Fibroblast of mammary gland (primary cell): ENCODE measurements at places on chromosomes 4 and X.

DNA sequence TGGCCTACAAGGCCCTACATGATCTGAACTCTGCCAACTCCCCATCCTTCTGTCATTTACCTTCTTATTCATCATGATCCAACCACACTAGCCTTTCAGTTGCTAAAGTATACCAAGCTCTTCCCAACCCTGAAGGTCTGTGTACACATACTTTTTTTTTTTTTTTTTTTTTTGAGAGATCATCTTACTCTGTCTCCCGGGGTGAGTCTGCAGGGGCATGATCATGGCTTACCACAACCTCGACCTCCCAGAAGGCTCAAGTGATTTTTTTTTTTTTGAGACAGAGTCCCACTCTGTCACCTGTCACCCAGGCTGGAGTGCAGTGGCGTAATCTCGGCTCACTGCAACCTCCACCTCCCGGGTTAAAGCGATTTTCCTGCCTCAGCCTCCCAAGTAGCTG lies 5.9 kb upstream of the UTP14A start:
- no peak for DNase-seq

DNA sequence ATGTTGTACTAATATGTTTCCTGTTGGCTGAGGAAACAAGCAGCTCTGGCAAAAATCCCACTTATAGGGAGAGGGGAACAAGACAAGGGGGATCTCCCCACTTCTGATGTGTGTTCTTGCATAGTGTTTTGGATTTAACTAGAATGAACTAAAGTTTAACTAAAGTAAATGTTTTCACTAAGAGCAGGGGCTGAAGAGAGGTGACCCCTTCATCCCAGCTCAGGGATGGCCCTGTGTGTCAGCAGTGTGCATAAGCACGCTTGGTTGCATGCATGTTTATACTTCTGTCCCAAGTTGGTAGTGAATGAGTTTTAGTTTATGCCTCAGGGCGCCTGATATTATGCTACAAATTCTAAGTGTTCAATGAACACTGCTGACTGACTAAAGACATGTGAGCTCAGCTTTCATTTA lies 169.4 kb downstream of the MGST2 start:
- DNase-seq, result no peak

- DNase-seq, result no peak
These were observed 14.2 kb upstream of the ADD1 start for GRCh38 chr4:2829321-2829932.

GRCh38 chr4:10032625-10033024 lies 11.3 kb upstream of the SLC2A9 start:
- DNase-seq, result peak; percentile 84

DNA sequence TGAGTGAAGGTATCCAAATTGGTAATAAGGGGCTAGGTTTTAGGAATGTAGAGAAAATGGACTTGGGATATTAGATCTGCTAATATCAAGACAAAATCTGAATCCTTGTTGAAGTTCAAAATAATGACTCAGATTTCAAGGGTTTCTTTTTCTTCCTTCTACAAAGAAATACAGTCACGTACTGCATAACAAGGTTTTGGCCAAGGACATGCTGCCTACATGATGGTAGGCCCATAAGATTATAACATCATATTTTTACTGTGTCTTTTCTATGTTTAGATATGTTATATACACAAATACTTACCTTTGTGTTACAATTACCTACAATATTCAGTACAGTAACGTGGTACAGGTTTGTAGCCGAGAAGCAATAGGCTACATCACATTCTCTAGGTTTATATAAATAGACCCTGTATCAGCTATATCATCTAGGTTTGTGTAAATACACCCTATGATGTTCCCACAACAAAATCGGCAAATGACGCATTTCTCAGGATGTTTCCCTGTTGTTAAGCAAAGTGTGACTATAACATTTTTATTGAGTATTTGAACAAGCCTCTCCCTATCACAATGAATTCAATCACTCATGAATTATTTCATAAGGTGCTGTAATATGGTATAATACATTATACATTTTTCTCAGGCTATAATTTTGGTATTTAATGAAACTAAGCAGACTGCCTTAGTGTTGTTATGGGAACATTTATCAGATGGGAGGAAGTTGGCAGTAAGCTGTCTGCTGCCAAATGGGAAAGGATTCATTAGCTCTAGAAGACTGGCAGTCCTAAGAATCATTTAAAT lies 186.3 kb downstream of the PPP3CA start:
- no peak for DNase-seq

DNA sequence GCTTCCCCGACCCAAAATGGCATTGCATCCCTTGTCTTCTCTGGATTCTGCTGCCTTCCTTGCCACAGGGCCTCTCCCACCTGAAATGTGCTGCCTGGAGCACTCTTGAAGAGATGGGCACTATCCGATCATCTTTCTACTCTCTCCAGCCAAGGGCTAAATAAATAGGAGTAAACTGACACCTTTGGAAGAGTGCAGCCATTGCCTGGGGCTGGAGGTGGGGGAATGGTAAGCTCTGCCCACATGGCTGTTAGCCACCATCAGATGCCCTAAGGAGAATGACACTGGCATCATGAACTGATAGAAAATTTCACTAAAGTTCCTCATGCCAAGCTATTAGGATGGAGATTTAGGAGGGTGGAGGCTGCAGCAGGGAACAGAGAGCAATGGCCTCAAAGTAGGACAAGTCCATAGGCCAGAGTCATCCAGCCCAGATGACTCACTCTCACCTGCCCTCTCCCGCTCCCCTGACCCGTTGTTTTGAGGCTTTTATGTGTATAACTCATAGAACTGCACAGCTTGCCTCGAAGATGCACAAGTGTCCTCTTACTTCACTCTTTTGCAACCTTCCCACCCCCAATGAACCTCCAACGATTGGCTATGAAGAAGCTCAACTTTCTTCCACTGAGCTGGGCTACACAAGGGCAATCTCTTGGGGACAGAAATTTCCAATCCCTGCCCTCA lies 822 bp upstream of the PFKFB1 start:
- no peak for DNase-seq

DNA sequence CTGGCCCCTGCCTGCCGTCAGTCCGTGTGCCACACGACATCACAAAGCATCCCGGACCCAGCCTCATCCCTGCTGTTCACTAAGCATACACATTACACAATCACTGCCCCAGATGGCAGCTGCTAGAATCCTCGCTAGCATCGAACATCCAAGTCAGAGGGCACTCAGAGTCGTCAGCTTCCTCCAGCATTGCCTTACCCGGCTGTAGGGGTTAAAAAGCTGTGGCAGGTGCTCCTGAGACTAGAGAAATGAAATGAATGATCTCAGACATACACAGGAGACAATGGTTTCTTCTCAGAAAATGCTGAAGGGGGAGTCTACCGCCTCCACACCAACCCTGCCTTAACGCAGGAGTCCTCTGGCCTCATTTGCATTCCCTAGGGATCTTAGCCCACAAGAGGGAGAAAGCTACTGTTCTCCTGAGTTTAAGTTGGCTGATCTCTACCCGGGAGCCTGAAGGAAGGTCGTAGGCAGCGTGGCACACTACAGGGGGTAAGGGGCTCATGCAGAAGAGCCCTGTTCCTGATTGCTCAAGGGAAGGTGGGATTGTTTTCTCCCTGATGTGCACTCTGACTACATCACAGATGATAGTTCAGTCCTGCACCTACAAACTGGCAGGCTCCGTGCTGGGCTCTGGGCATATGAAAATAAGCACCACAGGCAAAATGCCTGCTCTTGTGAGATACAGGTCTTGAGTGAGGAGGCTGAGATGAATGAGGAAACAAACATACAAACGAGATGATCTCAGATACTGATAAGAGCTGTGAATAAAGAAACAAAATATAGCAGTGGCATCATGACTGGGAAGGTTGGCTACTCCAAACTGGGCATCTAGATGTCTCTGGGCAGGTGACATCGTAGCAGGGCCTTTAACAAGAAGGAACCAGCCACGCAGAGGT lies 2.6 kb upstream of the KIAA0232 start:
- peak; percentile 26 for DNase-seq

GRCh38 chr4:118909173-118909956 lies 20.7 kb downstream of the SYNPO2 start:
- DNase-seq, result no peak

DNA sequence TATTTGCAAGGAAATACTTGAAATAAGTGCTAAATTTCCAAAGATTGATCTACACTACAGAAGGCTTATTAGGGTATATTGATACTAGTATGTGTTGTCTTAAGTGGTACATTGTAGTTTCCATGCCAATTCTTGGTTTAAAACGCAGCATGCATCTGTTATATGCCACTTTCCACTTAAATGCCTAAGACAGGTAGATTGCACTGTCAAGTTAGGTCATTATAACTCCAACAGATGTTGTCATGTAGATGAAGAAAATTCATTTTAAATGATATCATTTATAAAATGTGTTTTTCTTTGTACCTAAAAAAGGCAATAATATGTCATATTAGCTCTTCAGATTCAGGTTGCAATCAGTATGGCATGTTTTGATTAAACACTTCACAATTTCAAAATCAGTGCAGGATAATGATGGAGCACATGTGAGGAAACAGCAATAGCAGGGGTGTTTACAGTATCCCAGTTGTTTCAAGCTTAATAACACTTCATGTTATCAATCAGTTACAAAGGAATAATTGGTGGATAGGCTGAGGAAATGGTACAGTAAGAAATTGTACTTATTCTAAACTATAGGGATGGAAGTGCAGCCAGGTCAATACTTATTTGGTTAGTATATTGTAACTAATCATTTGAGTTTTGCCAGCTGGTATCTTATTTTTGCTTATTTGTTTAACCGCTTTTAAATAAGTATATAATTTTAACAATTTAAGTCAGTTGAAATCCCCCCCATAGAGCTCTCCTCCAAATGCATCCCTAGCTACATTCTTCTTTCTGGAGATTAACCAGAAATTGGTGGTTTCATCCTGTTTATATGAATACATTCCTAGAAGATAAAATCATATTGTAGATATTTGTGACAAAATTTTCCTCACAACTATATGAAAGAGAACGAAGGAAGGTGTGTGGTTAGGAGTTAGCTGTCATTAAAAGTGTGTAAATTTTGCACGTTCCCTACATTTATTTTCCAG lies 454.4 kb upstream of the ATOH1 start:
- DNase-seq, result no peak

GRCh38 chrX:123830309-123830708 lies 29.5 kb upstream of the XIAP start:
- peak; percentile 73 for DNase-seq

DNA sequence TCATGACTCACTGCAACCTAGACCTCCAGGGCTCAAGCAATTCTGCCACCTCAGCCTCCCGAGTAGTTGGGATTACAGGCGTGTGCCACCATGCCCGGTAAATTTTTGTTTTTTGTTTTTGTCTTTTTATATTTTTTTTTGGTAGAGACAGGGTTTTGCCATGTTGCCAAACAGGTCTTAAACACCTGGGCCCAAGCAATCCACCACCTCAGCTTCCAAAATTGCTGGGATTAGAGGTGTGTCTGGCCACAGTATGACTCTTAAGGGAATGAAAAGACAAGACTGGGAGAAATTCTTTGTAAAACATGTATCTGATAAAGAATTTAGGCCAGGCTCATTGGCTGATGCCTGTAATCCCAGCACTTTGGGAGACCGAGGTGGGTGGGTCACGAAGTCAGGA lies 29.2 kb upstream of the PDGFRA start:
- no peak for DNase-seq

DNA sequence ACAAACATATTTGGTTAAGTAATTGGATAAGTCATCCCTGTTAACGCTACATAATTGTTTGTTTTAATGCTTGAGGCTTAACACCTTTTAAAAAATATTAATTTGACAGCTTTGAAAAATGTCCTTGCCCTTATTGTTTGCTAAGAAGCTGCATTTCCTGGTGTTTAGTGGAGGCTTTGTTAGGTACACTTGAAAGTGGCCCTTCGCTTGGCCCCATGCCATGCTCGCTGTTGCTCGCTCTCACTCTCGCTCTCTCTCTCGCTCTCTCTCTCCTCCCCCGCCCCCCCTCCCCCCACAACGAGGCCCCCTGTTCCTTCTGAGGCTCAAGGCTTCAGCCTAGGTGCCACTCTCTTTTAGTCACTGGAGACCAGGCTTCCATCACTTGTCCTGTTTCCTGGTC lies 139.6 kb downstream of the DCLK2 start:
- no peak for DNase-seq

- peak; percentile 31 for DNase-seq
These were observed 88.2 kb downstream of the TASL start for GRCh38 chrX:30489323-30489722.

DNA sequence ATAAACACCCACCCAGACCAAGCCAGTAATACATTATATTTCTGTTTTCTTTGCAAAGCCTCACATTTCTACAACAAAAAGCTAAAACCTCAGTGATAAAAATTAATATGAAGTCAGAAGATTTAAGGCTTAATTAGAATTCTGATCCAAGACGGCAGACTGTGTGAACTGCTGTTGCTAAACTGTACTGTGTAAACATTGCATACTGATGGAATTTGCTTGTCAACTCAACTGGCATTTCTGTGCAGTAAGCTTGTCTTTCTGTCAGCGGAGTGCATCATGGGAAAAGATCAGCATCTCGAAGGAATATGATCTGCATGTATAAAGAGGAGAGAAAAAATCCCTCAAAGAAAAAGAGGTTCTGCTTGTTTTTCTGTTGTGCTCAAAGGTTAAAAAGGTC lies 69.4 kb upstream of the SPANXB1 start:
- no peak for DNase-seq

GRCh38 chr4:106775636-106776035 lies 260.5 kb downstream of the DKK2 start:
- no peak for DNase-seq

DNA sequence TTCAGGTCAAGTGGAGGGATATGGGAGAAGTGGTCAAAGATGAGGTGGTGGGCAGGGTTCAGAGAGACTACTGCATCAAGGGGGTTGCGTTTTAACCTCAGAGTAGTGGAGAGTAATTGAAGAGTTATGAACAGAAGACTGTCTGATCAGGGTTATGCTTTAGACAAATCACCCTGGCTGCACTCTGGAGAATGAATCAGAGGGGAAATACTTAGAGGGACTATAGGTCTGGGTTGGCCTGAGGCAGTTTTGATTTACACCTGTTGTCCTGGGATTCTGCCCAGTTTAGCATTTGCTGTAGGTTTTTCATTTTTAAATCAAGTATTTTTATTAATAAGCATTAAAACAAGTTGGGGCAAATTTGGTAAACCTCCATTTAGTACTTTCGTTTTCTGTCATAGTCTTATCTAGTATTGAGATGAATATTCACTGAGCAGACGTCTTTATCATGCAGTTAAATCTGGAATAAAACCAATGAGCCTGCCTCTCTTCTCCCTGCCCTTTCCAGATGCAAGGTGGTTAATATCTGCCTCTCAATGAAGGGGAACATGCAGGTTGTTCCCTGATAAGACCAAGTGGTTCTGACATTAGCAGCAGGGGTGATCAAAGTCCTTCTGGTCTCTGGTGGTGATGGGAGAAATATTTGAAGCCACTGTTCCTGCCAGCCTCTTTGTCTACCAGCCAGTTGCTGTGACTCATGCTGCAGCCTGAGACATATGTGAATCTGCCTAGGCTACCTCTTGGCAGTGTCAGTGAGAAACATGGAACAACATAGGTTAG lies 116.0 kb upstream of the RPS6KA3 start:
- DNase-seq, result no peak

DNA sequence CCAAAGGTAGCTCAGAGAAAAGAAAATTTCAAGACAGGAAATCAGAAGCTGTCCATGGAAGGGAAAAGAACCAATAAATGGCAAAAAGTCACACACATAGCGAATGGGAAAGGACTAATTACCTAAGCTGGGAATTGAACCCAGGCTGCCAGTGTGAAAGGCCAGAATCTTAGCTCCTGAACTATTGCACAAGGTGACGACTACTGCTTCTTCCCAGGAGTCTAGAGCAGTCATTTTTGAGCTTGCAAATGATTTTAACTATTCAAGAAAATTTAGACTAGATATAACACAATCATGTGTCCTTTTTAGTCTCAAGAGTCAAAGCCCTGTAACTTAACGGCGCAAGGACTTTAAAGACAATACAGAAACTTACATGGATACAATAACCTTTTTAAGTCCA lies 34.1 kb upstream of the ZNF81 start:
- peak; percentile 48 for DNase-seq
